ENCODE measurements at places on chromosomes 3 and 15.

- no peak for DNase-seq
Observed at GRCh38 chr3:141395005-141395589, 26.8 kb downstream of the ZBTB38 start.

DNA sequence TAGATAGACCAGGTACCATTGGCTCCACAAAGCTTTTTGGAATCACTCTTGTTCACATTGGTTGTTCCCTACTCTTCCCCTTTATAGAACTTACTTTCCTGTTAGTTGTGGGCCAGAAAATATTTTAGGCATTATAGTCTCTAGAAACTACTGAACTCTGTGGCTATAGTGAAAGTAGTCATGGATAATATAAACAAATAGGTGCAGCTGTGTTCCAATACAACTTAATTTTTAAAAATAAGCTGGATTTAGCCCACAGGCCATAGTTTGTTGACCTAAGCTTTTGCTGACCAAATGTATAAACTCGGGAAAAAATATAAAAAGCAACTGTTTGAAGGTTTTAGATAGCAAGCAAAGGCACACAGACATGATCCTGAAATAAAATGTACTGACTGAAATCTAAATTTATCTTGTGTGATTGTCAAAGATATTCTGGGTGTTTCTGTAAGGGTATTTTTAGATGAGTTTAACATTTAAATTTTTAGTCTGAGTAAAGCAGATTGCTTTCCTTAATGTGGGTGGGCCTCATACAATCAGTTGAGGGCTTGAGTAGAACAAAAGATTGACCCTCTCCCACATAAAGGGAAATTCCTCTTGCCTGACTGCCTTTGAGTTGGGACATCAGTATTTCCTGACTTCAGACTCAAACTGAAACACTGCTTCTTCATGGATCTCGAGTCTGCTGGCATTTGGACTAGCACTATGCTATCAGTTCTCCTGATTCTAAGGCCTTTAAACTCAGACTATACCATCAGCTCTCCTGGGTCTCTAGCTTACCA is 13.2 kb downstream of the IQCB1 start:
- no peak for DNase-seq

GRCh38 chr3:123880998-123881561 is 3.1 kb downstream of the MYLK start:
- peak; percentile 41 for DNase-seq

DNA sequence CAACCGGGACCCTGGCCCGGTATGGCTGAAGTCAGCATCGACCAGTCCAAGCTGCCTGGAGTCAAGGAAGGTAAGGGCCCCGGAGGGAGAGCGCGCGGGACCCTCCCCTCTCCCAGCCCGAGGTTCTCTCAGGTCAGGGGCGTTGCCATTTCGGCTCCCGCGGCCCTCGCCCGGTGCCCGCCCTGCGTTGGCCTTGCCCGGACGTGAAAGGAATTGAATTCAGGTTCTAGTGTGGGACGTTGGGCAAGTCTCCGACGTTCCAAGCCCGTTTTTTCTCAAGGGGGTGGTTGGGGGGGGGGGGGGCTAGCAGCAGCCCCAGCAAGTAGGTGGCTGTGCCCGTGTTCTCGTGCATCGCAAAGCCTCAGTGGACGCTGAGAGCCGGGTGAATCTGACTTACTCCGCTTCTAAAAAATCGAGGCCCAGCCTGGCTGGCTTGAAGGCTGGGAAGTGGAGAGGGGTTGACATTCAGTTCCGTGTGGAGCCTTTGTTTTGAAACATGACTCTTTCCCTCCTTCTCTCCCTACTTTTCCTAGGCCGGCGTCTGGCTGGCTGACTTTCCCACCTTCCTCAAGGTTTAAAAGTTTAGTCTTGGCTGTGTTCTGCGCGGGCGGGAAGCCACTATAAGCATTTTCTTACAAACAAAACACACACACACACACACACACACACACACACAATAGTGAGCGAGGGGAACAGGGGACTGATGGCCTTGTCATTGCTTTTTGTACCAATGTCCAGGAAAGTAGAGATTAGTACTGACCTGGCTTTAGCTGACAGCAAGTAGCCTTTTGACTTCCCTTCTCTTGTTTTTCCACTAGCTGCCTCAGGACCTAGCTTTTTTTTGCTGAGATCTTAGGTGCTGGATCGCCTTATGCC is at the start of gene UTS2B:
Gene UTS2B (minus strand): TSS at position 873 of the 876 bp plus-strand sequence. CDS start 48,337 bp downstream, outside the sequence.
- peak; percentile 40 for DNase-seq

Data from H54 (cell line).